ENCODE measurements at places on chromosomes 2 and 18. TPM values are rescaled to one million over a fixed set of nuclear protein-coding genes. Genes with fewer than 3 reads are reported as not detected.

DNA sequence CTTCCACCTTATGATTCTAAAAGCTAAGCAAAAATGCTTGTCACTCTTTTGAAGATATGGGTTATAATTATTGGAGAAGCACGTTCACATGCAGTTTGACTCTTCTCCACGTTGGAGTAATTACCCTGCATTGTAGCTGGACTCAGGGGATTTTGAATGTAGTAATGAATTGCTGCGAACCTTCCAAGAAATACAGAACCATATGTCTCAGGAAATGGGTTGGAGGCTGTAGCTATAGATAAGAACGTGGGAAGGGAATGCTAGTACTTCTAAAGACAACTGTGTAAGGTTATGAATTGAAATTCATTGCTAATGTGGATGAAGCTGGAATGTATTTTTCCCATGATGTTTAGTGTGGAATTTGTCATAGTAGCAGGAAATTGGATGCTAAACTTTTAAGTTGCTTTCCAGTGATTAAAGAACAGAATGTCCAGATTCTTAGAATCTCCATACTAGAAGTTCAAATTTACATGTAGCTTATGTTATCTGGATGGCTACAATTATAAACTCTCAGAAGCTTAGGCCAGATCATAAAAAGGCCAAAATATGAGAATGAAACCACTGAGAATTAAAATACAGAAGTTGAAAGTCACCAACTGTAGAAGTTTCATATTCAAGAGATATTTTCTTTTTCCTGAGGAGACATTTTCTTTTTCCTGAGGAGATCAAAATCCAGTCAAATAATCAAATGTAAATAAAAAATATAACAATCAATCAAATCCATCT, 27.3 kb upstream of the SPOPL start:
- DNase-seq = no peak

DNA sequence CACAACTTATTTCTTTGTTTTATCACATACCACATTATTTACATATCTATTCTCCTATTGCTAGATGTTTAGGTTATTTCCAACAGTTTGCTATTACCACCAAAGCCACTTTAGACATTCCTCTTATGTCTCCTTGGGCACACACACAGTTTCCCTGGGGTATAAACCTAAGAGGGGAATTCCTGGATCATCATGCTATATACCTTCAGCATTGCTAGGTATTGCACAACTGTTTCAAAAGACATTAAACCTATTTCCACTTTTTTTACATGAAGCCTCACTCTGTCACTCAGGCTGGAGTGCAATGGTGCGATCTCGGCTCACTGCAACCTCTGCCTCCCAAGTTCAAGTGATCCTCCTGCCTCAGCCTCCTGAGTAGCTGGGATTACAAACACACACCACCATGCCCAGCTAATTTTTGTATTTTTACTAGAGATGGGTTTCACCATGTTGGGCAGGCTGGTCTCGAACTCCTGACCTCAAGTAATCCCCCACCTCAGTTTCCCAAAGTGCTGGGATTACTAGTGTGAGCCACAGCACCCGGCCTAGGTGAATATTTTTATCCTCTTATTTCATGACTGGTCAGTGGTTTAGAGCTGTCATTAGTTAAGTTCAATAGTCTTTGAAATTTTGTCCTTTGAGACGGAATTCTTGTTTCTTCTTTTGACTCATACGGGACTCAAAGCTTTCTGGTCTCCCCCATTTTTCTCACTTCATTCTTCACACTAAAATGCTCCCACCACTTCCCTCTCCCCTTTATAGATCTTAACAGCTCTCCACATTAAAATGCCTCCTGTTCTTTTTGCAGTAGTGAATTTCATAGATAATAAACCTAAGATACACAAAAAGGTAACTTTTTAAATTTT, 30.3 kb downstream of the SULT1C4 start:
- DNase-seq = no peak

The ACVR1C gene
- 0.09 TPM for total RNA-seq

The ADGRF3 gene
- total RNA-seq = 0.77 TPM

GRCh38 chr2:45172760-45173392, 163.6 kb upstream of the SIX2 start:
- no peak for DNase-seq

DNA sequence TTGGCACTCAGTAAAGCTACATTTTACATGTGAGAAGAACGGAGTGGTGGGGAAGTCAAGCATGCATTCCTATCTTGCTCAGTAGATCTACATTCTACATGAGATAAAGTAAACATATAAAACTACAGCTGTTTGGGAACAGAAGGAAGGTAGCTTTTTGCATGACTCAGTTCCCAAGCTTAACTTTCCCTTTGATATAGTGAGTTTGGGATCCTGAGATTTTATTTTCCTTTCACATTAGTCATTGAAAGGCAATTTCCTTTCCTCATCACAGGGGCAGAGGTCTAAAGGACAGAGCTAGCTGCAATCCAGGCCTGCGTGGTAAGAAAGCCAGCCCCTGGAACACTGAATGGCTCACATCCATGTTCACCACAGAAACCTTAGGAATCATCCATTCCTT, 257.2 kb downstream of the SRBD1 start:
- DNase-seq = no peak

The PLEKHH2 gene
- total RNA-seq = 2.1 TPM

DNA sequence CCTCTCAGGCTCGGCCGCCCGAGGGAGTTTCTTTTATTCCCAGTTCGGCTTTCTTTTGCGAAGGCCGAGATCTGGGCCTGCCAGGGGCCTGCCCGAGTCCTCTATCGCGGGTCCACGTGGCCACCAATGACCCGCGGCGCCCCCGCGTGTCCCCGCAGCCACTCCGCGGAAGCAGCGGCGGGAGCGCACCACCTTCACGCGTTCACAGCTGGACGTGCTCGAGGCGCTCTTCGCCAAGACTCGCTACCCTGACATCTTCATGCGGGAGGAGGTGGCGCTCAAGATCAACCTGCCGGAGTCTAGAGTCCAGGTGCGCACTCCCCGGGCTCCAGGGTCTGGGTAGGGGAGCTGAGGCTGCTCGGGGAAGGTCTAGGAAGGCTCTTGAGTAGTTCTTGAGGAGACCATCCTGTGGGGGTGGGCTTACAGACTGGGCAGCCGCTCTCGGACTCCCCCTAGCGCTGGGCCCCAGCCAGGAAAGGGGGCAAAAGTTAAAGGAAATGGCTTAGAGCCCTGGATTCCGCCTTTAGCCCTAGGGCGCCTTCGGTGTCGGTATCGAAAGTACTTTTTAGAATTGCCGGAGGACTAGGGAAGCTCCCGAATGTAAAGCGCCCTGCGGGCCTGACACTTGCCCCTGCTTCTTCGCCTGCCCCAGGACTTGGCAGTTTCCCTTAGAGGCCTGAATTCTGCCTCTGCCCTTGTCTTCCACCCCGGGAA, 3.4 kb downstream of the OTX1 start:
- DNase-seq = peak; percentile 34

The TTN gene
- under 0.01 TPM for total RNA-seq

DNA sequence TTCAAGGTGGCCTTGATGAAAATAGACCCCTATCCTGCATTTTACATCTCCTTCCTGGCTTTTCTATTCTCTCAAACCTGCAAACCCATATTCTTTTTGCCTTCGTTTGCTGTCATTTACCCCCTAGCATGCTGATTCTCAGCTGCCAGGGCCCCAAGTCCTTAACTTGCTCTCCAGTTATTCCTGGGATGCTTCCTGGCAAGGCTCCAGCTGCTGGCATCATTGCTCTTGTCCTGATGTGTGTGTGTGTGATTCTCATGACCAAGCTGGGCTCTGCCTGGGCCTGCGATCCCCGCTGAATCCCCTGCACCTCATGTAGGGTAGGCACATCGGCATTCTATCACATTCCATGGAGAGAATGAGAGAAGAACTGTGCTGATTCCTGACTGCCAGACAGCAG, 11.9 kb downstream of the NPAS2 start:
- no peak for DNase-seq

DNA sequence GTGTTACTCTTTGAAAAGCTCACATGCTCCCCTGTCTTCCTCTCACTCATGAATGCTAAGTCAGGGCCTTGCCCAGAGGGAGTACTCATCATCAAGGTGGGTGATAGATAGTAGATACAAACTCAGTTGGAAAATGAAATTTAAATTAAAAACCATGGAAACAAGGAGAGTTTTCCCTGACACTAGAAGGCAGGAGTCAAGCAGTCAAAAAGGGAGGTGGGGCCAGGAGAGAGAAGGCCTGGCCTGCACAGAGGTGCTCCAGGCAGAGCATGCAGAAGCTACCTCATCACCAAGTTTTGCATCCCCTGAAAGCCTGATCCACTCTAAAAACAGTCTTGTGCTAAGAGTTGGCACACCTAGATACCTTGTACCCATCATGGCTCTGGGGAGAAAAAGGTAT, 143.7 kb downstream of the MYO5B start:
- DNase-seq = no peak

The TMEM185B gene
- 22.4 TPM for total RNA-seq

DNA sequence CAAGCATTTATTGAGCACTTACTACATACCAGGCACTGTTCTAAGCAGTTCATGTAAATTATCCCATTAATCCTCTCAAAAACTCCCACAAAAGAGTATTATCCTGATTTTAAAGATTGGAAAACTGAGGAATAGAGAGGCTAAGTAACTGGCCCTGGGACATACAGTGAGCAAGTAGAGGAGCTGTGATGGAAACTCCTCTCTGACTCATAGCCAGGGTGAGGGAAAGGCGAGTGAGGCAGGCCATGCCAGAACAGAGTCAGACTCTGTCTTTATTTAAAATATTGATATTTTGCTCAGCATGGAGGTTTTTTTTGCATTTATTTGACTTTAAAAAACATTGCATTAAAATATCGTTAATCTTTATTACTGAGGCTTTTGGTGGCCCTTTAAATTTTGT, 208.0 kb downstream of the LOXHD1 start:
- DNase-seq = no peak

DNA sequence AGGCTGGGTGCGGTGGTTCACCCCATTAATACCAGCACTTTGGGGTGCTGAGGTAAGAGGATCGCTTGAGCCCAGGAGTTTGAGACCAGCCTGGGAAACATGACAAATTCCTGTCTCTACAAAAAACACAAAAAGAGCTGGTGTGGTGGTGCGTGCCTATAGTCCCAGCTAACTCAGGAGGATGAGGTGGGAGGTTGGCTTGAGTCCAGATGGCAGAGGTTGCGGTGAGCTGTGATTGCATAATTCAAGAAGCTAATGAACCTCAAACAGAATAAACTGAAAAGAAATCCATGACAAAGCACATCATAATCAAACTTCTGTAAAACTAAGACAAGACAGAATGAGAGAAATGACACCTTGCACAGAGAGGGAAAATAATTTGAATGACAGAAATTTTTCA, 54.8 kb downstream of the SEMA4F start:
- no peak for DNase-seq

- no peak for DNase-seq
Measured at GRCh38 chr2:120650022-120650644, 85.5 kb upstream of the GLI2 start.

GRCh38 chr2:182228741-182229140, 198.1 kb downstream of the PDE1A start:
- no peak for DNase-seq

- no peak for DNase-seq
Measured at GRCh38 chr2:219861307-219861706, 233.9 kb downstream of the SLC4A3 start.

GRCh38 chr2:14011190-14011589, 621.3 kb upstream of the LRATD1 start:
- no peak for DNase-seq

DNA sequence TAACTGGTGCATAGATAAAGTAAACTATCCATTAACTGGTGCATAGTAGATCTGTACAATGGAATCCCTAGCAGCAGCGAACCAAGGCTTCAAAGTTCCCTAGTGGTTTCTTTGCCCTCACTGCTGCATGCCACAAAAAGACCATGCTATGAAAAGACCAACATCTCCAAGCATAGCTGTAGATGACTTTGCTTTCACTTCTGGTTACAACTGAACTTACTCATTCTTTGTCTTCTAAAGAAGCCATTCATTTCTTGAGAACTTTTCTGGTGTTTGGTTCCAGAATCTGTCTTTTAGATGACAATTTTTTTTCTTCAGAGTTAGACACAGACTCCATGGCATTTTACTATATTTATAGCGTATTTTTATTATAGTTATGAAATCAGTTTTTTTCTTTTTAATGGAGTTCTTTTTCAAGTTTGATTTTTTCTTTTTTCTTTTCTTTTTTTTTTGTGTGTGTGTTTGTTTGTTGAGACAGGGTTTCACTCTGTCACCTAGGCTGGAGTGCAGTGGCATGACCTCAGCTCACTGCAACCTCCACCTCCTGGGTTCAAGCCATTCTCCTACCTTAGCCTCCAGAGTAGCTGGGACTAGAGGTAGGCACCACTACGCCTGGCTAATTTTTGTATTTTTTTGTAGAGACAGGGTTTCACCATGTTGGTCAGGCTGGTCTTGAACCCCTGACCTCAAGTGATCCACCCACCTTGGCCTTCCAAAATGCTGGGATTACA, 63.6 kb downstream of the SLC35F5 start:
- no peak for DNase-seq

GRCh38 chr2:170019060-170019805, 158.7 kb upstream of the MYO3B start:
- DNase-seq = no peak

DNA sequence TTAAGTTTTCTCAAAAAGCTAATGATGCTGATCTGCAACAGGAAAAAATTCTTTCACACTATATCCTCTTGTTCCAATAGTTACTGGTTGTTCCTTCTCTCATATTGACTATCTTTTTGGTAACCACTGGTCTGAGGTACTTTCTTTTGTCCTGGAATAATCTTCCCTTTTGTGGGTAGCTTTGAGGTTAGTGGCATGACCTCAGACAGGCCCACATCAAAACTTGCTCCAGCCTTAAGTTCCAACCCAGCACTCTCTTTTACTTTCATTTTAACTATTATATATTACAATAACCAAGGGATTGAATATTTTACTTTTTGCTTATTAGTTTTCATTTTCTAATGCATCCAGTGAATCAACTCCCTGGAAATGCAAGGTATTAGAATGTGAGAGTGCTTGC, 9.5 kb downstream of the REG1A start:
- DNase-seq = no peak

The SLC4A3 gene
- total RNA-seq = 10.0 TPM

The CHRNA1 gene
- total RNA-seq = not detected

The GPR45 gene
- total RNA-seq = 0.30 TPM

The UGT1A4 gene
- not detected for total RNA-seq

The TM4SF20 gene
- not detected for total RNA-seq

The UGT1A8 gene
- total RNA-seq = not detected

GRCh38 chr18:49243391-49243790, 217.1 kb downstream of the DYM start:
- no peak for DNase-seq

DNA sequence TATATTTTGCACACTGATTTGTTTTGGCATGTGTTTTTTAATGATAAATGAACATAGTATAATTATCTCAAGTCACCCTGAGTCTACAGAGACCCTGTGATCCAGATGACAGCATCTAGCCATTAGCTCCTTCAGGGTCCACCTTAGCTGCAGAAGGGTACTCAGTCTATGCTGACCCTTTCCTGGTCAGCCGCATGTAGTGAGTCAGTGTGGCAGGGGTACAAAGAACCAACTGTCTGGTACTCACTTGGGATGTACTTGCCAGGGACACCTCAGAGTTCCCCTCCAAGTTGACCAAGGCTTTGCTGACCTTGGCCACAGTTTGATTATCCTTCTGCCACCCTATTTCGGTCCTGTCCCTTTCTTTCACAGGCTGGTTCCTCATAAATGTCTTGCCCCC, 369.5 kb downstream of the PLCL1 start:
- DNase-seq = no peak

- no peak for DNase-seq
Measured at GRCh38 chr2:179252423-179252822, 12.2 kb downstream of the SESTD1 start.

Measured in neural crest cell (in vitro differentiated cells).